ENCODE measurements at places on chromosomes 6 and 20.

DNA sequence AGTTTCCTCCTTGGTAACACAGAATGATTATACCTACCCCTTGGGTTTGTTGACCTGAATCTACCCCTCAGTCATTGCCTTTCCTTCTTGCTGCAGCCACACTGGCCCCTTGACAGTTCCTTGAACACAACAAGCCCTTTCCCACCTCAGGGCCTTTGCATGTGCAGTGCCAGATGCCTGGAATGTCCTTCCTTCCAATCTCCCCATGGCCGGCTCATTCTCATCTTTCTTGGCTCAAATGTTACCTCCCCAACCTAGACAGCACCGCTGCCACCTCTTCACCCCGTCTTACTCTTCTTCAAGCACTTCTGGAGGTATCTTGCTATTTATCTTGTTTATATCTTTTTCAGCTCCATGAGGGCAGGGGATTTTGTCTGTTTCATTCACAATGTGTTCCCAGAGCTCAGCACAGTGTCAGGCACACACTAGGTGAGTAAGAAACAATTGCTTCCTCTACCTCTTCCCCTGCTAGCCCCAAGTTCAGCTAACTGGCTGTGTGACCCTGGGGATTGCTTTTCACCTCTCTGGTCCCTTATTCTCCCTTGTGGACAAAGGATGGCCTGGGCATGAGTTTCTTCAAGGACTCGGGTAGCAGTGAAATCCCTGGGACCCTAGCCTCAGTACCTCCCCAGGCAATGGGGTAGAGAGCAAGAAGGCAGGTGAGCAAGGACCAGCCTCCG is 121.5 kb downstream of the CEBPB start:
- DNase-seq: no peak

- DNase-seq: no peak
Observed at GRCh38 chr6:145929037-145929633, 35.0 kb downstream of the SHPRH start.

- DNase-seq: peak; percentile 76
Observed at GRCh38 chr6:33312361-33313104, 1.3 kb downstream of the TAPBP start.

DNA sequence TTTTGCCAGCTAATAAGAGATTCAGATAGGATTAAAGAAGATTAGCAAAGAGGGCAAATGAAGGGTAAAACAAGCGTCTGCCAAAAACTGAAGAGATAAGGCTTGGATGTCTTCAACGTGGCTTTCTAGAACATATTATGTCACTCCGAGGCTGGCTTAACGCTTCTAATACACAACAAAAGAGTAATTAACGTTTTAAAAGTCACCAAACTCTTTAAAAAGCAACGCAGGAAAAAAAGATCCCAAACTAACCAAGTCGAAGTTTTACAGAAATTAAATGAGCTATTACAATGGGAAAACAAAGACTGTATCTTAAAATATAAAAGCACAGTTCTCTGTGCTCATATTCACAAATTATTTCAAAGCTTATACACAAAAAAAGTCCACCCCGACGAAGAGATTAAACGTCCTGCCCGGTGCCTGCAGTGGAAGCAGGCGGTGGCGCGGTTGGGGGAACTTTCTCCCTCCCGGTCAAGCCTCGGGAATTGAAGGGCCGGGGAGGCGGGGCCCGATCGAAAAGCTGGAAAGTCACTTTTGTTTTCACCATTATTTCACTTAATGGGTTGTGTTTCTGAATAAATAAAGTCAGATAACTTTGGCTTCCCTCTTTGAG is 1.2 kb downstream of the MAK start:
- no peak for DNase-seq

DNA sequence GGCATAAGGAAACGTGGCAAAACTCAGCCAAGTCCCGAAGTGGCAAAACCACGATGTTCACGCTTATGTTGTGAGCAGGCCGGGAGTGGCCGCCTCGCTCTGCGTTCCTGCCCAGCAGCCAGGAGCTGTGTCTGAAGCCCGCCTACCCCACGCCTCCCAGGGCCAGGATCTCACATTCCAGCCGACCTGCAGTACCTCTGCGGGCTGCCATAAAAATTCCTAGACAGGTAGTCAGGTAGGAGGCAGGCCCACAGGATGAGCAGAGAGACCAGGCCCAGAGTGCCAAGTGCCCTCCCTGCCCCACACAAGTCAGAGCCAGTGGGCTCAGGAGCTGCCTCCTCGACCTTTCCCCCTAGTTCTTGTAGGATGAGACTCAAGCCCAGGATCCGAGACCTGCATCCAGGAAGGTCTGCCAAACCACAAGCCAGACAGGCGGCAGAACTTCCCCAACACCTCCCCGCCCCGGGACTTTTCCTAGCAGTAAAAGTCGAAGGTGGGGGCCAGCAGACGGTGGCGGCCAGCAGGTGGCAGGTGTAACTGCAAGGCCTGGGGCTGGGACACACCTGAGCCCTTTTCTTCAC is 16.7 kb downstream of the PMEPA1 start:
- no peak for DNase-seq

- no peak for DNase-seq
Observed at GRCh38 chr6:86203044-86203443, 560.4 kb upstream of the SYNCRIP start.

DNA sequence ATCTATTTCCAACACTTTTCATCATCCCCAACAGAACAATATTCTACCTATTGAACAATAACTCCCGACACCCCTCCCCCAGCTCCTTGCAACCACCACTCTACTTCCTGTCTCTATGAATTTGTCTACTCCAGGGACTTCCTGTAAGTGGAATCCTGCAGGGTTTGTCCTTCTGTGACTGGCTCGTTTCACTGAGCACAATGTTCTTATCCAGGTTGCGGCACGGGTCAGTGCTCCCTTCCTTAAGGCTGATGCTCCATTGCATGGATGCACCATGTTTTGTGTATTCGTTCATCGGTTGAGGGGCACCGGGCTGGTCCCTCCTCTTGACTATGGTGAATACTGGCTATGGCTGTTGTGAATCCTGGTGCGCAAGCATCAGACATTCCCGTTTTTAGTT is 163.2 kb downstream of the TBXT start:
- DNase-seq: no peak

GRCh38 chr6:35352735-35353134 is 10.4 kb downstream of the PPARD start:
- no peak for DNase-seq

DNA sequence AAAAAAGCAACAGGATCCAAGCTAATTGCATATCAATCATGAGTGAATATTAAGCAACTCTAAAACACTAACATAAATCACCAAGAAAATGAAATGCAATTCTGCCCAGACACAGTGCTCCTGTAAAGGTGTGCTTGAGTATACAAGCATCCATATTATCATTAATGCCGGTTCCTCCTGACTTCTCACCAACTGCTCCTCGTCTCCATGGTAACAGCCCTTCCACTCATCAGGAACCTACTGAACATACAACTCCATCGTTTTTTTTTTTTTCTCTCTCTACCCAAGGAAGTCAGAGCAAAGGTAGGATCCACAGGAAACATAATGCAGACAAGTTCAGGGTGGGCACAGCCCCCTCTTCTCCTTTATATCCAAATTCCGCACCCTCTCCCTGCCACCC is 12.4 kb downstream of the GABBR1 start:
- no peak for DNase-seq
